ENCODE measurements at places on chromosomes 12 and 14.

DNA sequence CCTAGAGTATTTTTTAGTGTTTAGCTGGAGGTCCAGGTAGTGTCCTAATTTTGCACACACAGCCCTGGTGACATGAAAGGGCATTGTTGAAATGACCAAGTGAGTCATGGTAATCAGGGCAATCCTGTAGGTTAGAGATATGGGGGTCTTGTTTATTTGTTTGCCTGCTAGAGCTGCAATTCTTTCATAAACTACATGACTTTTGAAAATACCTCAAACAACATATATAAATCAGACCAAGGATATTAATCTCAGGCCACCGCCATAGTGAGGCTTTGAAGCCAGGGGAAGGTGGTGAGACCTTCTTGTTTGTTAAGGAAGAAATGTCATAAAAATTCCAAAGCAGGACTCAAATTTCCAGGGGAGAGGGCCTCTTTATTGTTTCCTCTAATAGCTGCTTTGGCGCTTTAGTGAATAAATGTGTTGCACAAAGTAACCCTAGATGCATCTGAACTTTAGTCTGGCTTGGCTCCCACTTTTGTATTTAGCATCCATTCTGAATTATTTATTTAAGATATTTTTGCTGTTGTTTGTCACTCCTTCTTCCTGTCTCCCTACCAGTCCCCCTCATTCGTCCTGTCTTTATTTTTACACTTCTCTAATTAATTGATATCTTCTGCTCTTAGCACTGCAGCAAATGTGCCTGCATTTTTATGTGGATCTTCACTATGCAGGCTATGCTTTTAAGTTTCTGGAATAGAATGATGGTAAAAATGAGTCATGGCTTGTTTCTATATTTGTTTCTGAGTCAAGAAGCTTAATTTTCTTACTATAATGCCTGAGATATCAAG lies 430.3 kb downstream of the RAD51B start:
- no peak for DNase-seq

DNA sequence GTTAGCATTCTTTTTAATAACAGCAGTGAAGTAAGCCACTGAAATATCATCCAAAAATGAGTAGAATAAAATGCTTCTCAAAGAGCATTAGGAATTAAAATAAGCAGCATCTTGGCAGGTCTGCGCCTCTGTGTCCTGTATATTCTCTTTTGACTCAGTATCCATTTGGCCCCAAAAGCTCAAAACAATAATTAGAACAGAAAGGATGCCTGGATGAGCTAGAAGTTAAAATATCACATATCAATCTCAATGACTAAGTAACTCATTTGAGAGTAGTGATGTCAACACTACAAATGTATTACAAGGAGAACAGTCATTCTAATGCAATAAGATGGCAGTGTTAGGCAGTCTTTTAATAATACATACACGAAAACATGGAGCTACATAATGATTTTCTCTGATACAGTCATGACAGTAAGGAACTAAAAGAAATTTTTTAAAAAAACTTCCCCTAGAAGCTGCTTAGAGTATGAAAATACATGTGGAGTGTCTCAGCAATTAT lies 160.9 kb upstream of the ABCD2 start:
- DNase-seq = no peak

DNA sequence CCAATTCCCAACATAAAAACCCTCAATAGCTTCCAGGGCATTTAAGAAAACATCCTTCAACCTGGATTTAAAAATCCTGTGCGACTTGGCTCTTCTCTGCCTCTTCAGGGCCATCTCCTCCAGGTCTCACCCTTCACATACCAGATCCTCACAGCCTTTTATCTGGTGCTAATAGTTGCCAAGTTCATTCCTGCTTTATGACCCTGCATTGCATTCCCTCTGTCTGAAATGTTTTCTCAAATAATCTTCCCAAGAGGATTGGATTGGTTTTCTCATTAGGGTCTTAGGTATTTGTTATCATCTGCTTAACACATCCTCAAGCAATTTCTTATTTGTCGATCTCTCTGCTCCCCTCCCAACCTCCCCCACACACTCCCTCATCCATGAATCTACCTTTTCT lies 832.0 kb downstream of the GALC start:
- no peak for DNase-seq

DNA sequence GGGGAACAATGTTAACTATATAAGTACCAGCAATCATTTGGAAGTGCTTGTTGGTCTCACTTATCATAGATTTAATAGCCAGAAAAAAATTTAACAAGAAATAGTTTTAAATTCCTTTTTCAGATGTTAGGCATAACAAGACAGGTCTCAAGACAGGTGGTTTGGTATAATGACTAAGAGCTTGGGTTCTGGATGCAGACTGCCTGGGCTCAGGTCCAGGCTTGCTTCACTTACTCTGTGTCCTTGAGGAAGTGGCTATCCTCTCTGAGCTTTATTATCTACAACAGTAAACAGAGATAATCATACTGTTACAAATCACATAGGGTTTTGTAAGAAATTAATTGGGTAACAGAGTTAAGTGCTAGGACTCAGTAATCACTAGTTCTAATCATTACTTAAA lies 338.0 kb upstream of the FLRT2 start:
- DNase-seq = no peak

- DNase-seq = no peak
Measured at GRCh38 chr12:112468046-112468445, 49.3 kb downstream of the PTPN11 start.
